Smooth muscle cell of trachea (primary cell): ENCODE measurements at places on chromosomes 2 and 18. TPM values are rescaled to one million over a fixed set of nuclear protein-coding genes. Genes with fewer than 3 reads are reported as not detected.

The C2orf76 gene
- total RNA-seq: 10.9 and 12.8 TPM in 2 replicates

The CHCHD5 gene
- total RNA-seq: 6.4 and 10.4 TPM in 2 replicates

The VSNL1 gene
- total RNA-seq: 0.29 and 0.99 TPM in 2 replicates

The SOWAHC gene
- 8.3 and 8.6 TPM in 2 replicates for total RNA-seq

The TMEM200C gene
- total RNA-seq: under 0.01 and 0.17 TPM in 2 replicates

The GAL3ST2 gene
- 0.15 TPM in 1 of 2 replicates, not detected in the other for total RNA-seq

The ACKR3 gene
- total RNA-seq: 0.73 and 3.0 TPM in 2 replicates

The FAM228A gene
- total RNA-seq: 1.3 and 6.0 TPM in 2 replicates

The NT5DC4 gene
- total RNA-seq: not detected in 2 replicates

The KCNJ3 gene
- not detected in 2 replicates for total RNA-seq

The SERPINB3 gene
- not detected in 2 replicates for total RNA-seq

The TTR gene
- not detected in 2 replicates for total RNA-seq

The ASNSD1 gene
- 51.8 and 82.2 TPM in 2 replicates for total RNA-seq

The MOGAT1 gene
- not detected in 2 replicates for total RNA-seq

The ABCB11 gene
- total RNA-seq: under 0.01 TPM in 1 of 2 replicates, not detected in the other

The PLEKHB2 gene
- total RNA-seq: 87.8 and 118 TPM in 2 replicates

The MYO3B gene
- total RNA-seq: 0.15 and 0.17 TPM in 2 replicates

The GRHL1 gene
- total RNA-seq: 0.58 and 0.66 TPM in 2 replicates

The SH2D6 gene
- total RNA-seq: 0.66 TPM in 1 of 2 replicates, not detected in the other

The VWA3B gene
- total RNA-seq: 0.17 TPM in 1 of 2 replicates, not detected in the other

The POTEI gene
- under 0.01 TPM in 1 of 2 replicates, not detected in the other for total RNA-seq

The CIB4 gene
- total RNA-seq: not detected in 2 replicates

The GCG gene
- not detected in 2 replicates for total RNA-seq
